T47D (cell line): ENCODE measurements at places on chromosomes 5 and 9.

- no peak for DNase-seq
Observed at GRCh38 chr5:132430746-132431145, 59.8 kb downstream of the IRF1 start.

GRCh38 chr9:2849941-2850340 lies 6.0 kb upstream of the PUM3 start:
- no peak for DNase-seq

DNA sequence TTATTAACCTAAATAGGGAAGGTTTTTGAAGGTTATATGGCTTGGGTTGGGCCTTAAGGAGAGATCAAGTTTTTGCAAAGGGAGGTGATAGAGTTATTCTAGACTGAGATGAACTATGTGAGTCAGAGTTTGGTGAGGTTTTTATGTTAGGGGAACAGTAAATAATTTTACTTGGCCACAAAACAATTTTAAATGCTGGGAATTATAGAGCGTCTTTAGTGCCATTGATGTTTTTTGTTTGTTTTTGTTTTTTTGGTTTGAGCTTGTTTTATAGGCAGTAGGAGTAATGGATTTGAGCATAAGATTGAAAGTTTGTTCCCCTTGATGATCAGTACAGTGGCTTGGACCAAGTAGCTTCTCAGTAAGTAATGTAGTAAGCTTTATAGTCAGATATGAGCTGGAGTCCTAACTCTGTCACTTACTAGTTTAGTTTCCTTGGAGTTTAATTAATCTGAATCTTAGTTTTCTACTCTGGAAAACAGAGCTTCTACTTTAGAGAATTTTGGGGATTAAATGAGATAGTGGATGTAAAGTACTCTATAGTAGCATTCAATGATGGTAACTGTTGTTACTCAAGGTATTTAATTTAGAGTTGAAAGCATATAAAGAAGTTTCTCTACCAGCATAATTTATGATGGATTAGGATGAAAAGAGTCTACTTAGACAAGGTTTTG lies 2.9 kb downstream of the NAA35 start:
- no peak for DNase-seq

DNA sequence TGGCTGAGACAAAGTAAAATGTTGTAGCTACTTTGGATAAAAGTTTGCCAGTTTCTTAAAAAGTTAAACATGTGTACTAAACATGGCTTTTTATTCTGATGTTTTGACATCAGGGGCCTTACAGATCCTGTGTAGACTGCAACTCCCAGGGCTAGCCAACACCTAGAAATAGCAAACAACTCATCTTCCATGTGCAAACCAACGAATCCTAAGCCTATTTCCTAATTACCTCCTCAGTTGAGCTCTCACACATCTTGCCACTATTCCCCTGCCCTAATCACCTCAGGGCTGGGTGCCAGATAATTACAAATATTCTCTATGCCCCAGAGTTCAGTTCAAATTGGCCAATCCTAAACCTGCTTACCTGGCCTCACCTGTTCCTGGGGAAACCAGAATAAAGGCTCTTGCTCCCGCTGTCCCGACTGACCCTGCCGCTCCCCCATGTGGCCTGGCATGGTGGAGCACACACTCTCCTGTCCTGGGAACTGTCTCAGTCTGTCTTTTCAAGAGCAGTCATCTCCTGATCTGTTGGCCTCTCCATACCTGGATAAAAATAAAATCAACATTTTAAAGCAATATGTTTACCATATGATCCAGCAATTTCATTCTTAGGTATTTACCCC lies 37.1 kb upstream of the FAM169A start:
- peak; percentile 68 for DNase-seq

DNA sequence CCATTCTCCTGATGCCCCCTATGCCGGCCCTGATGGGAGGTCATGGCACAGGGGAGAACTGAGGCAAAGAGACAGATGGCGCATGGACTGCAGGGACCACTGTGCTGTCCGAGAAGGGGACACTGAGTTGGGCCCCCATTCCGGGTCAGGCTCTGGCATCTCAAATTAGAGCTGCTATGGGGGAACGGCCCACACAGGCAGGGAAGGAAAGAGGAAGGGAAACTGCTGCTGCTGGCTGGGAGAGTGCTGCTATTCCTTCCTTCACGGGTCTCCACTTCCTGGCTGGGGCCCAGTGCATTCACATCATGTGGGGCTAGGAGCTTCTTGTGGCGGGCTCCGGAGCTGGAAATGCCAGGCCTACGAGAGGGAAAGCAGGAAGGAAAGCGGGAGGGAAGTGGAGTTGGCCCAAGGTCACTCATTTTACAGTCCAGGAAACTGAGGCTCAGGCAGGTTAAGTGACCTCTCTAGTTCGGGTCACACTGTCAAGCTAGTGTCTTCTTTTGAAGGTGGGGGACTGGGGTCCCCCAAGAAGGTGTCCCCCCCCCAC lies 1.3 kb upstream of the CARD19 start:
- no peak for DNase-seq

DNA sequence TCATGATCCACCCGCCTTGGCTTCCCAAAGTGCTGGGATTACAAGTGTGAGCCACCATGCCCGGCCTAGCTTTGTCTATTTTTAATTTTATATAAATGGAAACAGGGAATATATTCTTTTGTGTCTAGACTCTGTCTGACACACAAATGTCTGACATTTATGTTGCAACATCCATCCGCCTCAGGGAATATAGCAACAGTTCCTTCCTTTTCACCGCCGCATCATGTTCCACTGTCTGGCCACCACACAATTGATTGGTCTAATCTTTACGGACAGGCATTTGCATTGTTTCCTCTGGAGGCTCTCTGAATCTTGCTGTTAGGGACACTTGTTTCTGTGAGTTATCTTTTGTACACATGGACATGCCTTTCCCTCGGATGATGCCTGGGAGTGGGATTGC lies 20.1 kb upstream of the TBC1D9B start:
- DNase-seq: no peak

GRCh38 chr9:81565144-81565543 lies 124.2 kb downstream of the TLE1 start:
- DNase-seq: no peak

DNA sequence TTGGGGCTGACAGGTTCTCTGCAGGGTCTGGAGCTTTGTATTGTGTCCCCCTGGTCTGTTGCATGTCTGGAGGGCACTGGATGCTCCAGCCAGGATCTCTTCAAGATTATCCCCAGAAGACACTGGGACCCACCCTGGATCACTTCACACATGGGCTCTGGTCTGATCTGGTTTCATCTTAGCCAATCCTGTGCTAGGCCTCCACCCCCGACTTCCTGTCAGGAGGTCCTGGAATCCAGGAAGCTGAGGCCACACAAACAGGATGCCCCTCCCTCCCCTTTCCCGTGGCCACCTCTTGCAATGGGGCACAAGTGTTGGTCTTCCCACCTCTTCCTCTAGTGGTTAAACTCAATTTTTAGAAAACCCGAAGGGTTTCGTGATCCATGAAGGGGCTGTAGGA lies 242.6 kb upstream of the MVB12B start:
- no peak for DNase-seq

- no peak for DNase-seq
Observed at GRCh38 chr5:8693341-8693844, 824.4 kb downstream of the MTRR start.

GRCh38 chr5:74993743-74994142 lies 58.6 kb downstream of the GCNT4 start:
- DNase-seq: no peak

- DNase-seq: no peak
Observed at GRCh38 chr5:1792842-1793266, 6.8 kb downstream of the MRPL36 start.

GRCh38 chr9:25939126-25939525 lies 260.9 kb upstream of the TUSC1 start:
- DNase-seq: no peak

DNA sequence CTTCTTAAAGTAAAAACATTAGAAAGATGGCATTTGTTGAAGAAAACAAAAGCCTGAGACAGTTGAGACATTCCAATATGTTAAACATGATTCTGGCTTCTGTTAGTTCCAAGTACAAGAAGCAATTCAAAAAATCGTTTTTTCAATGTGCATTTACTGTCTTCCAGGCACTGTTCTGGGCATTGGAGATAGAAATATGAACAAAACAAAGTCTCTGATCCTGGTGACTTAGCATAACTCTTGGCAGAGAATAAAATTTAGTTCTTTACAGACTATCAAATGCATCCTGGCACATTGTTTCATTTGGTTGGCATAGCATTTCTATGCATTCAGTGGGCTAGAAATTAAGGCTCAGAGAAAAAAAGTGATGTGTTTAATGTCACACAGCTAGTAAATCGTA lies 77.5 kb downstream of the VCAN start:
- no peak for DNase-seq

DNA sequence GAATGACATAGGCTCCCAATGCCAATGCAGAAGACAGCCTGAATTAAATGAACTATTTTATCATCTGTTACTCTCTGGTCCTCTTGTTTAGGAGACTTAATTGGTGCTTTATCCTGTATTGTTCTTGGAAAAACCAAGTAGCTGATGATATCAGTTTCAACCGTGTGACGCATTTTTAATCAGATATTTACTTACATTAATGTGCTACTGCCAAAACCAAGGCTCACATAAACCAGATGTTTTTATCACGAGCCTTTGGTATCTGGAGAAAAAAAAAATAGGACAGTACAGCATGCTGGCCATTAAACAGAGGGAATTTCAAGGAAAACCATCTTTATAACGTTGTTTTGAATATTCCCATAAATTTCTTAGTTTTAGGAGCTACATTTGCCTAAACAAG lies 90.1 kb downstream of the ICE1 start:
- DNase-seq: no peak

- DNase-seq: peak; percentile 12
Observed at GRCh38 chr5:8864053-8864452, 681.8 kb downstream of the SEMA5A start.

- DNase-seq: peak; percentile 30
Observed at GRCh38 chr9:104608336-104608735, 2.9 kb upstream of the OR13C2 start.

- no peak for DNase-seq
Observed at GRCh38 chr5:69042500-69042899, 51.3 kb upstream of the SLC30A5 start.

DNA sequence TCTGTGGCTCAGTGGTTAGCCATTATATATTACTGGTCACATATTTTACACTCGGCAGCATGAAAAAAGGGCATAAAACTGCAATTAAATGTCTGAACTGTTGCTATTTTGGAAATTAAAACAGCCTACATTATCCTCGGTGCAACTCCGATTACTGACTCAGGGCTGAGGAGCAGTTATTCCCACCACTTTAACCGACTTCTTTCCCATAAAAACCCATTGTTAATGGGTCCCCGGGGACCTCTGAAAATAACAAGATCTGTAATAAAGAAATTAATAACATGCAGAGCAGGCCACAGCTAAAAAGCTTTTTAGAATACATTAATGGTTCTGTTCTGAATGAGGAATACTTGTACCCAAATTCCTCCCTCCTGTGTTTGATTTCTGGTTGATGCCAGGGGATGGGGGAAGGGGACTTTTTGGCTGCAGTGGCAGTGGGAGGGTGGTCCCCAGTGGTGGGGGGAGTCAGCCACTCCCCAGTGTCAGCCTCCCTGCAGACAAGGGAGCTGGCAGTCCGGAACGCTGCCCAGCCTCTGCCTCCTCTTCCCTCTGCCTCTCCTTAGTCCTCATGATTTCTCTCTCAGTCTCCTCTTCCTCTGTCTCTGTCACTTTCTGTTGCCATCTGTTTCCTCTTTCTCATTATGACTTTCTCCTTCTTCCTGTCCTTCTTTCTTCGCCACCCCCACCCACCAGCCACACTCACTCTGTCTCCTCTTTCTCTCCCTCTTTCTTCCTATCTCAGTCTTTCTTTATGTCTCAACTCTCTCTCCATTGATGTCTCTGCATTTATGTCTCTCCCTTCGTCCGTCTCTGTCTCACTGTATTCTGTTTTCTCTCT lies 59.0 kb upstream of the ZBTB43 start:
- no peak for DNase-seq

DNA sequence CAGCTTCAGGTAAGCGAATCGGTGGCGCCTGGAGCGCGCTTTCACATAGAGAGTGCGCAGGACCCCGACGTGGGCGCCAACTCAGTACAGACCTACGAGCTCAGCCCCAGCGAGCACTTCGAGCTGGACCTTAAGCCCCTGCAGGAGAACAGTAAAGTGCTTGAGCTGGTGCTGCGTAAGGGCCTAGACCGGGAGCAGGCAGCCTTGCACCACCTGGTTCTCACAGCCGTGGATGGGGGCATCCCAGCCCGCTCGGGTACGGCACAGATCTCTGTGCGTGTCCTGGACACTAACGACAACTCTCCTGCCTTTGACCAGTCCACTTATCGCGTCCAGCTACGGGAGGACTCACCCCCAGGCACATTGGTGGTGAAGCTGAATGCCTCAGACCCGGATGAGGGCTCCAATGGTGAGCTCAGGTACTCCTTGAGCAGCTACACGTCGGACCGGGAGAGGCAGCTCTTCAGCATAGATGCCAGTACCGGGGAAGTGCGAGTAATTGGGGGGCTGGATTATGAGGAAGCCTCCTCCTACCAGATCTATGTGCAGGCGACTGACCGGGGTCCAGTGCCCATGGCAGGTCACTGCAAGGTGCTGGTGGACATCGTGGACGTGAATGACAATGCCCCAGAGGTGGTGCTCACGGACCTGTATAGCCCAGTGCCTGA lies 1.1 kb downstream of the PCDHAC2 start:
- DNase-seq: no peak

DNA sequence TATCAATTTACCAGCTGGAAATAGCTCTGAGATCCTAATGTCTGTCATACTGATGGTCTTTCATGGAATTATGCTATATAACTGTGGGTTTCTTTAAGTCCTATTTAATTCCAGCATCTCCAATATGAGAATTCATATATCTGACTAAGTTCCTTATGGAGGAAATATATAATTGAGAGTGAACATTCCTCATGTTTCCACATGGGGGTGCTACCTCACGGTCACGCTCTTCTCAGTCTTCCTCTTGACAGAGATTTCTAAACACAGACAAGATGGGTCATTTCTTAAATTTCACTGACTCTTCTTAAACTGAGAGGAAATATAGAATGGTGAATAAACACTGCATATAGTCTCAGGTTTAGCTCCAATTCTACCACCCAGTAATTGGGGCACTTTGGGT lies 212.1 kb downstream of the SLF1 start:
- no peak for DNase-seq

DNA sequence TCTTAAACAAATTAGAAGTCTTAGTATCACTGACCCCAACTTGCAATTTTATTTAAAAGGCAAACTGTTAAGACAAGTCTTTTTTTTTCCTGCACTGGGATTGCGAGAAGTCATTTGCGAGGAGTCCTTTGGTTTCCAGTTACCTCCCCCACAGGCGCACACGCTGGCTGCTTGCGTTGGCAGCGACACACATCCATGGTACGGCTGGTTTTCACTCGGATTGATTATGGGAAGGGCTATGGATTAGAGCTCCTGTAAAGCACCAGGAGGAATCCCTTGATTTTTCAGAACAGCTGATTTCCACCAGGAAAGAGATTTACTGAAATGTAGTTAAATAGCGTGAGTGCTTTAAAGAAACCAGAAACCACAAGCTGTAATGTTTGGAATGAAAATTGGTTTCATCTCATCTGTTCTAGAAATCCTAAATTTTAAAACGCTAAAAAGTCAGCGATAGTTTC lies 737 bp downstream of the SLC1A3 start:
- DNase-seq: peak; percentile 13

GRCh38 chr9:73219985-73220626 lies 68.4 kb downstream of the ANXA1 start:
- no peak for DNase-seq
